ENCODE measurements at places on chromosomes 7 and 10. TPM values are rescaled to one million over a fixed set of nuclear protein-coding genes. Genes with fewer than 3 reads are reported as not detected.

DNA sequence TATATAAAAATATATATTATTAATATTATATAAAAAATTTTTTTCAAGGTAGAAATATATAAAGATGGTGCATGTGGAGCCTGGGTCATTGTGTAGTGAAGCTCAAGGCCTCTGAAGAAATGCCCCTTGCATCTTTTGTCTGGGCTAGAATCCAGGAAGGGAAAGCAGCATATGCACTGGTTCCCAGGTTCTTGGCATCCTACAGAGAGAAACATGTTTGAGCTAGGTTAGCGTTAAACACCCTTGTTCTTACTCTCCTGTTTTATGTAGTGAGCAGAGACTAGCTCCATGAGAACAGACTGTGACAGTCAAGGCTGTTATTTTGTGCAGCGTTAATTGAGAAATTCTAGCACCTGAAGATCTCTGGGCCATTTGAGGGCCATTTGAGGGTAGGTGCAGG, 116.1 kb downstream of the POM121L12 start:
- H3K27me3 ChIP-seq = no peaks in the 10 kb centered on the region
- DNase-seq = no peak
- H3K4me3 ChIP-seq = no peak overlapping the region
- H3K4me1 ChIP-seq = no peaks in the 10 kb centered on the region
- no peak overlapping the region for H3K27ac ChIP-seq
- H3K36me3 ChIP-seq = no peaks in the 10 kb centered on the region

DNA sequence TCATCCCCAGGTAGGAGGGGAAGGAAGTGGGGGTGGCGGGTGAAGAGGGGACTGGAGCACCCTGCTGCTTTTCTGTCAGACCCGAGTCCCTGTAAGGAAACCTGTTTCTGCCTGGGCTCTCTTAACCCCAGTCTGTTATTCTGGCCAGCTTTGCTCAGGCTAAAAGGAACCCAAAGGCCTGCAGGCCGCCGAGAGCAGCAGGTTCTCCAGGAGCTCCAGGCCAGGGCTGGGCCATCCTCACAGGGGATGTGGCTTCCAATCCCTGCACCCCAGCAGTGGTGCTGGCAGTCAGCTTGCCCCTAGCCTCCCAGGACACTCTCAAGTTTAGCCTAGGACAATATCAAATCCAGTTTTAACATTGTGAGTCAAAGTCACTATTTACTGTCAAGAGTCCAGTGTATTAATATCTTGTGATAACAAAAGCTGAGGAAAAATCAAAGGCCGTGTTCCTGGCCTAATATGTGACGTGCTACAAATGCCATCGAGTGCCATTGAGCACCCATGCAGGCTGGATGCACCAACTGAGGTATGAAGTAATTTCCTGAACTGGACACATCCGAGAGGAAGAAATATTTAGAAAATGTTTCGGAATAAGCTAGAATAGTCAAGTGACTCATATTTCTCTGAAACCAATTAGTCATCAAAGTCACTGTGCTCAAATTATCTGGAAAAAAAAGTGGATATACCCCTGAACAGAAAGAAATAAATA, 7.0 kb downstream of the PKD1L1 start:
- H3K36me3 ChIP-seq = no peaks in the 10 kb centered on the region
- H3K27me3 ChIP-seq = no peaks in the 10 kb centered on the region
- peaks cover 6% of the 10 kb centered on the region for H3K4me1 ChIP-seq
- no peak overlapping the region for H3K27ac ChIP-seq

DNA sequence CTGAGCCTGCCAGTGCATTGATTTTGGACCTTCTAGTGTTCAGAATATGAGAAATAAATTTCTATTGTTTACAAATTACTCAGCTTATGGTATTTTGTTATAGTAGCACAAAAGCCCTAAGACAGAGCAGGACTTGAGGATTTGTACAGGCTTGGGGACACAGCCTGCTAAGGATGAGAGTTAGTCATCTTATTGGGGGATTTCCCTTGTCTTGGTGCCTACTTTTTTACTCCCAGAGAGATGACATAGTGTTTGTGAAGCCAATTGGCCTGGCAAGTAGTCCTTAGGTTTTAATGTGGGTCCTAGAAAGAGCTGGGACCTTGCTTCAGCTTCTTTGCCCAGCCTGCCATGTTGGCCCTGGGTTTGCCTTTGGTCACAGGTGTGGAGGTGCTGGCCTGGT, 364.0 kb downstream of the REEP3 start:
- DNase-seq = no peak
- H3K36me3 ChIP-seq = no peaks in the 10 kb centered on the region
- H3K4me1 ChIP-seq = no peaks in the 10 kb centered on the region
- no peak overlapping the region for H3K27ac ChIP-seq
- peaks cover 4% of the 10 kb centered on the region for H3K27me3 ChIP-seq
- H3K4me3 ChIP-seq = no peak overlapping the region

DNA sequence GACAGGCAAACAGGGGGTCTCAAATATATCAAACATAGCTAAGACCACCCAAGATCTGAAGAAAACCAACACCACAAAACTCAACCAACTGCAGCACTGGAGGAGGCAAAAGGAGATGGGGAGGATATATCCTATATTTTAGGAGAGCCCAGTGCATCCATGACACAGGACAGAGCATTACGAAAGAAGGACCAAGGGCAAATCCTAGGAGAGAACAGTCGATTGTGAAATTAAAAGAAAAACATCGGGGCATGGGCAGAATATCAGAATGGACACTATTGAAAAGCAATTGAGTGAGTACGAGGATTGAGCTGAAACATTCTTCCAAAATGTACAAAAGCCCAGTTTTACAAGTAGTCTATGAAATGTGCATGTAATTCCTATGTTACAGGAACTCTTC, 48.5 kb upstream of the DRGX start:
- no peak overlapping the region for H3K27ac ChIP-seq
- H3K27me3 ChIP-seq = peaks cover 13% of the 10 kb centered on the region
- no peak for DNase-seq
- H3K4me3 ChIP-seq = no peak overlapping the region
- H3K36me3 ChIP-seq = peaks cover 2% of the 10 kb centered on the region
- H3K4me1 ChIP-seq = peaks cover 11% of the 10 kb centered on the region

Gene VWDE
- total RNA-seq = 2.3 TPM

Gene HKDC1
- total RNA-seq = 0.30 TPM
